ENCODE measurements at places on chromosomes 5 and 9.

DNA sequence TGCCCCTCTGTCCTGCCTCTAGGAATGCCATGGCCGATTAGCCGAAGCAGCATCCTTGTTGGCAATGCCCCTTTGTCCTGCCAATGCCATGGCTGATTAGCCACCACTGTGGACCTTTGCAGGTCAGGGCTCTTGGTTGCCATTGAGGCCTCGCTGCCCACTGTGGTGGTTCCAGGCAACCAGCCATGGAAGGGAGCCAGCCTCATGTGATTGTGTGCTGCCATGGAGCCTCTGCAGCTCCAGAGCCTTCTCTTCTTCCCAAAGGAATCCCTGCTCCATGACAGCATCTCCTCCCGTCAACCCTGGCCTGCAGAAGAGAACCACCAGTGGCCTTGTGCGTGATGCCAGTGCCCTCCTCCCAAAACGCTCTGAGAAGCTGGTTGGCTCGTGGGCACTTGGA, 187.0 kb downstream of the CACNA1B start:
- no peak for DNase-seq

GRCh38 chr5:103216697-103217096, 41.9 kb upstream of the MACIR start:
- no peak for DNase-seq

DNA sequence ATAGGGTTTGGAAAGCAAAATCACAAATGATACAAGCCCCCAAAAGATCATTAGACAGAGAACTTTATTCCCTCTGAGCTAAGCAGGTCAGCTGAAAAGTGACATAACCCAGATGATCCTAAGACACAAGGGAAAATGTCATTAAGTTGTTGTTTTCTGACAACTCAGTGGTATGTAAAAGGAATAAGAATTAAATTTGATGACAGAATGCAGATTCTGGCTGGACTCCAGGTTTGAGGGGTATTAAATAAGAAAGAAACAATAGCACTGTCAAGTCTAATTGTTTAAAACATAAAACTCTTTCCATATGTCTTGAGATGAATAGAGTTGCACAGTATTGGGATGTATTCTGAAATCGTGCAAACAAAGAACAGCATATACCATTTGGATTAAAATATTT, 429.9 kb downstream of the CAAP1 start:
- no peak for DNase-seq

GRCh38 chr5:83742089-83742488, 21.4 kb upstream of the HAPLN1 start:
- no peak for DNase-seq

- DNase-seq = no peak
Observed at GRCh38 chr5:31936683-31937082, 237.4 kb downstream of the GOLPH3 start.

DNA sequence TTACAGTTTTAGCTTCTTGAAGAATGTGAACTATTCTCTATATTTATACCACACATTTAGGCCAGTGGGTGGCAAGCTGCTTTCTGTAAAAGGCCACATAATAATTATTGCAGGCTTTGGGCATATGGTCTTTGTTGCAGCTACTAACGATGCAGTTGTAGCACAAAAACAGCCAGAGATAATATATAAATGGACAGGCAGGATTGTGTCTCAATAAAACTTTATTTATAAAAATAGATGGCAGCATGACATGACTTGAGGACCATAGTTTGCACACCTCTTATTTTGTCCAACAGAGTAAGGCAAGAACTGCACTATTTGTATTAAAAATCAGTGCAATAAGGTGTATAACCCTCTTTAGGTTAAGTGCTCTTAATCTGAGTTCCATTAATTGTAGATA, 415.0 kb downstream of the ANXA1 start:
- no peak for DNase-seq

DNA sequence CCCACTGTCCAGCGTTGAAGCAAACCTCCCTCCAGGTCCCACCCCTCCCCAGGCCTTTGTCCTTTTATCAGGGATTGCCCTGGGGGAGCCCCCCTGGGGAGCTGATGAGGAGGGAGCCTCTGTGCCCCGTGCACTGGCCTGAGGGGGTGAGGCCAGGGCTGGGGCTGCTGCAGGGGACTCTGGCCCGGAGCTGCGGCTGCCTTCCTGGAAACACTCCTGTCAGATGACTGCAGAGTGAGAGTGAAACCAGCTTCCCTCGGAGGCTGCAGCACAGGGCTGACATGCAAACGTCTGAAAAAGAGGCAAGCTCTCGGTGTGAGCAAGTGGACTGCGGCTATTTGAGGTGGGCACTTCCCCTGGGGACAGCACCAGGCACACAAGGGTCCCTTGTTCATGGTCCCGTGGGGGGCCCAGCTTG, 4.6 kb upstream of the TRAF2 start:
- DNase-seq = peak; percentile 58

GRCh38 chr5:28249771-28250415, 1211.5 kb upstream of the CDH9 start:
- DNase-seq = no peak

- DNase-seq = no peak
Observed at GRCh38 chr5:135054546-135054945, 20.5 kb upstream of the PITX1 start.

DNA sequence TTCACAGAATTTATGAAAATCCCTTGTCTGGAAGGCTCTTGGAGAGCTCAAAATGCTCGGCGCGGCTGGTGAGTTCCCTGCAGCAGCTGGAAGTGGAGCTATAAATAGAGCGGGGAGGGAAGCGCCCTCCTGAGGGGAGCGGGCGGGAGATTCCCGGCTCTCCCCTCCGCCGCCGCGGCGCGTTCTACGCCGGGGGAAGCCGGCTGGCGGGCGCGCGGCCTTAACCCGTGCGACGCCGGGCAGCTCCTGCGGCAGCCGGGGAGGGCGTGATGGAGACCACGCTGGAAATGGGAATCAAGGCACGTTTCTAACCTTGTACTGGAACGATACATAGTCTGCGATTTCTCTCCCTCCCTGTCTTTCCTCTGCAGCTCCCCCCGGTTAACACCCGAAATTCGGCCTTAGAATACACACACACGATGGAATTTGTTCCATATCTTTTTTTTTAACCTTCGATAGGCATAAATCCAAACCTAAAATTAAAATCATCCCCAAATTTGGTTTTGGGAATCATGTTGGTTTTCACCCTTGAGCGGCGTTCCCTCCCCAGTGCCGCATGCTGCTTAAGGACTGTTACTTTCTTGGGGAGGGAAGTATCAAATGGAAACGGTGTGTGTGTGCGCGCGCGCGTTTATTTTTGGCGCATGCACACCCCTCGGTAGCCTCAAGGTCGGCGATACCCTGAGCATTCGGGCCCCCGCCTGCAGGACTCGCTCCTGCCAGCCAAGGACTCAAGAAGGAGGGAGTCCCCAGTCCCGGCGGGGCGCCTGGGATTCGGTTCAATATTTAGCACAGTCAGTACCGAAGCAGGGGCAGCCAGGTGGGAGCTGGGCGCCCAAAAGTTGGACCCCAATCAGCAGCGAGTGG, 306.3 kb upstream of the KCNN2 start:
- no peak for DNase-seq

DNA sequence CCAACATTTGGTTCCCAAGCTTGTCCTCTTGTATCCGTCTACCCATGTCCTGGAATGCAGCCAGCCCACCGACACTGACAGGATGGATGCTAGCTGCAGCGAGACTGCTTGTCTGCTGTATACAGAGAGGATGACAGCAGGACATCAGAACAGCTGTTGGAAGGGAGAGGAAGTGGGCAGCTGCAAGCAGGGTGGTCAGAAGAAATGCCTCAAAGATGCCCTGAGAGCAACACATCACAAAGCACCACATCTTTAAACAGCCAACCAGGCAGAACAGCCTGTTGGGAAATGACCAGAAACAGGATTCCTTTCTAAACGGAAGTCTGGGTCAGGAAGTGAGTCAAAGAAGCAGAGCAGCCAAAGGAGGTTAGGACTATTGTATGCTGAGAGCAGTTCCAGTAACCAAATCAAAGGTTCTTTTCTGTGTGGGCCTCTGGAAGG, 219.1 kb downstream of the NDUFS4 start:
- no peak for DNase-seq

- no peak for DNase-seq
Observed at GRCh38 chr9:125049212-125050049, 93.9 kb downstream of the SCAI start.

GRCh38 chr9:136201609-136202453, 3.1 kb downstream of the LHX3 start:
- DNase-seq = no peak

DNA sequence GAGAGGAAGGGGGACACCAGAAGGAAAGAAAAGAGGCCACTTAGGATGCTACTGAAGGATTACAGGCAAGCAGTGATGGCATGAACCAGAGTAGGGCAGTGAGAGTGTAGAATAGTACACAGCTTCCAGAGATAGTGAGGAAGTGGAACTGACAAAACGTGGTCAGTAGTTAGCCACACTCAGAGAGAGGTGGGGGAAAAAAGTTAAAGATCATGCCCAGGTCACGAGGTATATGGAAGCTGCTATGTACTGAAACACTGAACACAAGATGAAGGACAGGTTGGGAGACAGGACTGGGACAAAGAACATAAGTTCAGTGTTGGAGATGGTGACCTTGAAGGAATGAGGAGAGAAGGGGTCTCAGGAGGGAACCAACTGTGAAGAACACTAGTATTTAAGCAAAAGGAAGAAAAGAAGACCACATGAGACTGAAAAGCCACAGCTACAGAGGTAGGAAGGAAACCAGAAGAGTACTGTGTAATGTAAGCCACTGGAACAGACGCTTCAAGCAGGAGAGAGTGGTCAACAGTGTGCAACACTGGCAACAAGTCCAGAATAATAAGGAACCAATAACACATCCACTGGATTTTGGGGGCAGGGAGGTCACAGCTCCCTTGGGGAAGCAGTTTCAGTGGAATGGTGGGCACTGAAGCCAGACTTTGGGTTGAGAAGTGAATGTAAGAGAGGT, 45.5 kb downstream of the ELL2 start:
- DNase-seq = no peak

- no peak for DNase-seq
Observed at GRCh38 chr9:127652733-127653132, 40.7 kb downstream of the STXBP1 start.

DNA sequence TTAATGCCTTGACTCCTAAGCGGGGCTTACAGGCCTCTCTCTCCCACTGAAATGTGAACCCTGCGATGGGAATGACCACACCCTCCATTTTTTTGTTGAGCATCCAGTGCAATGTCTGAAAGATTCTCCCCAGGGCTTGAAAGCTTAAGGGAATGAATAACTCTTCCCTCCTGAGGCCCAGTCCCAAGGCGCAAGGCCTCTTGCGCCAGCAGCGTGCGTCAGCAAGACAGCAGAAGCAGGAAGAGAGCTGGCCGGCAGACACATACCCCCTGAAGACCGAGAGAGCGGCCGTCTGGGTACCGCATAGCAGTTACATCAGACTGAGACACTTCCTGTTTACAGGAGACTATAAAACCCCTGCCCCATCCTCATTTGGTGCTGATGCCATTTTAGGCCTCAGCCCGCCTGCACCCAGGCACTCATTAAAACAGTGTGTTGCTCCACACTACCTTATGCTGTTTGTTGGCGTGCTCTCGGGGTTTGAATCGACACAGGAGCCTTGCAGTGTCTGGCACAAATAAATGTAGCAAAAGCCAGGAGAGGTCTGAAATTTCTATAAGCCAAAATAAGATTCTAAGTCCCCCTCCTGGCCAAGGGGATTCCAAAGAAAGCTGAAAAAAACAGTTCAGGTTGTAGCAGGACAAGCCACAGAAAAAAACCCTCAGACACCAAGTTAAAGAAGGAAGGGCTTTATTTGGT, 62.3 kb downstream of the GDNF start:
- DNase-seq = no peak

GRCh38 chr5:73859696-73860095, 233.7 kb downstream of the ARHGEF28 start:
- no peak for DNase-seq

- no peak for DNase-seq
Observed at GRCh38 chr5:154301726-154302125, 111.2 kb downstream of the GALNT10 start.

- no peak for DNase-seq
Observed at GRCh38 chr9:23434654-23435053, 391.4 kb downstream of the ELAVL2 start.

DNA sequence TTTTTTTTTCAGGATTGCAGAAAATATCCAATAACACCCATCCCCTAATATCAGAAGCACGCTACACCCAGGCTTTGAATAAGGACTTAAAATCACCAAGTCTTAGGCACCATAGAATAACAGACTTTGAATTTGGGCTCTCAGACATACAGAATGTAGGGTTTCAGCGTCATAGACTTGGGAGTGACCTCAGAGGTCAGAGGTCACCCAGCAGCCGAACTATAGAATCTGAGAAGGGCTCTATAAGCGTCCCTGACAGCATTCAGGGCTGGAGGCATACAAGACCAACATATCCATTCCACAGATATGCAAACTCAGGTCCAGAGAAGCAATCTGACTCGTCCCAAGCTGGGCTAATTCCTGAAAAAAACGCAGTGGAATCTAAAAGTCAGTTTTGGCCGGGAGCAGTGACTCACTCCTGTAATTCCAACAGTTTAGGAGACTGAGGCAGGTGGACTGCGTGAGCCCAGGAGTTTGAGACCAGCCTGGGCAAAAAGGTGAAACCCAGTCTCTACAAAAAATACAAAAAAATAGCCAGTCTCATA, 34.7 kb downstream of the SLC6A7 start:
- no peak for DNase-seq

DNA sequence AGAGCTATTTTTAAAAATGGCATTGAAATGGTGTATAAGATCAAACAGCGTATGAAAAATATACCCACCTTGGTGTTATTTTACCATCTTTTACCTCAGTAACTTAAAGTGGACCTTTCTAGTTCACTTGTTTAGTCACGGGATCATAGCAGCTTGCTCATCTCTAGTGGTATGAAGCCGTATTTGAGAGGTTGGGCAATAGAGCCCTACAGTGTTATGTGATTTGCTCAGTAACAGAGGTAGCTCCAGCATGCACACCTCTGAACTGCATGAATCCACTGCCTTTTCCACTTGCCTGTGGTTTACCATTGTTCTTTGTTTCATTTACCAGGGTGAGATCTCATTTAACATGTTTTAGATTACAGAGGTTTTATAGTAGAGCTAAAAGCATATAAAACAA, 134.4 kb downstream of the ATG10 start:
- DNase-seq = no peak

DNA sequence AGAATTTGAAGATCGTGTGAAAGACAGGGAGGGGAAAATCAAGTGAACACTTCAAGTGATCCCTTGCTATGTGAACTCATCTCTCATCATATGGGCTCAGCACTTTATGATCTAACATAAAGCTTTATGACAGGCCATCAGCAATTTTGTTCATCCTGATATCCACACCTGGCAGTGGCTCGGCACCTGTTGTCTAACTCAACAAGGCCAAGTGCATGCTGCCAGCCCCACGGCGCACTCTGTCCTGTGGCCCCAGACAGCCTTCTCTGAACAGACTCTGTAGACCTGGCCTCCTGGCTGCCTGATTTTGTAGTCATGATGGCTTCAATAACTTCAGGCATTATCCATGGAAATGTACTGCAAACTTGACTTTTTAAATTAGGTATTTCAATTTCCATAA, 106.3 kb downstream of the MEF2C start:
- no peak for DNase-seq

DNA sequence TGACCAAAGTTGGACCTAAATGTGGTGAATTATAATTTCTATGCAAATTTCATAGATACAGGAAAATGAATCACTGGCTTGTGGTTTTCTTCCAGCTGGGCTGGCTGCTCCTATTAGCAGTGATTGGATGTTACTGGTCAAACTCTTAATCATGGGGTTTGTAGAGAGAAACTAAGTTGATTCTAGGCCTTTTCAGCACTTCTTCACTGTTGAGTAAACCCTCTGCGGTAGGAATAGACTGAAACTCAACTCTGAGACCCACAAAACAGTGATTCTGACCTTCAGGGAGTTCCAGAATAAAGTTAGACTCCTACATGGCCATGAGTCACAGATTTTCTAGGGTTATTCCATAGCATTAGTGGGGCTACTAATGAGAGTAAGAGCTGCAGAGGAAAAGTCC, 47.9 kb upstream of the FKTN start:
- no peak for DNase-seq

Measured in GM18507 (cell line).